ENCODE measurements at places on chromosomes 4 and X. TPM values are rescaled to one million over a fixed set of nuclear protein-coding genes. Genes with fewer than 3 reads are reported as not detected.

DNA sequence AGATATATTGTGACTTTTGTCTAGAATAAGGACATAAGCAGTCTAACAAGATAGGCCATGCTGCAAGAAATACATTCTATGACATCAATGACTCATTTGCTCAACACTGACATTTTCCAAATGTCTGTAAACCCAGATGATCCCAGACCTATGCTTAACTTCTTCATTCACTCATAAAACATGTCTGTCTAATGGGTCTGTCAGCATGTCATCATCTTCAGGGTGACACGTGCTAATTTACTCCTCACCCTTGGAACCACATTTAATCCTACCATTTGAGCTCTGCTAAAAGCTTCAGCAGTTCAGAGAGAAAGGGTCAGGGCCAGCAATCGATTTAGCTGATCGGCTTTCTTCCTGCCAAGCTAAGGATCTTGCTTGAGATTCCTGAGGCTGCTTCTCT lies 109.4 kb upstream of the MAP3K15 start:
- no peak for DNase-seq

- DNase-seq = no peak
Measured at GRCh38 chr4:171025343-171025742, 787.9 kb upstream of the GALNTL6 start.

The TMEM184C gene
- 36.6 TPM for total RNA-seq

DNA sequence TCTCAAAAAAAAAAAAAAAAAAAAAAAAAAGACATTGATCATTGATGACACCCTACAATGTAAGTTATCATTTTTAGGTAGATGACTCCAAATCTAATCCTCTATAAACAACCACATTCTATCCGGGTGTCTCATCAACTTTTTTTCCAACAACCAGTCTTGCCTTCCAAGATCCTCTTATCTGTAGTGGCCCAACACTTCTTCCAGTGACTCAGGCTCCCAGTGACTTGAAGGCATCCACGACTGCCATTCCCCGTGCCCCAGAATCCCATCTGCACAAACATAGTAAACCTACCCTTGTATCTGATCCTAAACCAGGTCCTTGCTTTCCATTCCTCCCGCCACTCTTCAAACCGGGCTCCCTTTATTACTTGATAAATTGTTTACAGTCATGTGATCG lies 15.6 kb upstream of the TSPAN5 start:
- DNase-seq = no peak

GRCh38 chrX:93528917-93529316 lies 144.5 kb downstream of the NAP1L3 start:
- DNase-seq = no peak

GRCh38 chrX:100850317-100850716 lies 23.8 kb downstream of the NOX1 start:
- DNase-seq = no peak

DNA sequence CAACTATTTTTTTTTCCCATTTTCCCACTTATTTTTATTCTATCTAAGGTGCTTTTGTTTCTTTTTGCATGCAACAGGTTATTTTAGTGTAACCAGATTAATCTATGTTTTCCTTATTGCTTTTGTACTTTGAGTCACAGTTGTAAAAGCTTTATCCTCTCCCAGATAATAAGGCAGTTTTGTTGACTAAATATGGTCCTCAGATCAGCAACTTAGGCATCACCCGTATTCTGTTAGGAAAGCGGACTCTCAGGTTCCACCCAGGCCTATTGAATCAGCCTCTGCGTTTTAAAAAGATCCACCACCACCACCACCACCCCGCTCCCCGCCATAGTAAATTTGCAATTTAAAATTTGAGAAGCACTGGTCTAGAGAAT lies 58.6 kb upstream of the USP9X start:
- no peak for DNase-seq

DNA sequence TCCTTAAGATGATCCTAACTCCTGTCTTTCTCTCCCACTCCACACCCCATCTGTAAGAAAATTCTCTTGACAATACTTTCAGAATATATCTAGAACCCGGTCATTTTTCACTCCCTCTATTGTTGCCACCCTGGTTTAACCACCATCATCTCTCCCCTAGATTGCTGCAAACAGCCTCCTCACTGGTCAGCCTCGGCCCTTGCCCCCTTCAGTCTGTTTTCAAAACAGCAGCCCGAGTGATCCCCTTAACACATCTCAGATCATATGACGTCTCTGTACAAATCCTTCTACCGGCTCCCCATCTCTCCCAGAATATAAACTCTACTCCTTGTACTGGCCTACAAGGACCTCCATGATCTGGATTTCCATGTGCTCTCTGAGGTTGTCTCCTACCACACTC lies 35.2 kb upstream of the F9 start:
- DNase-seq = no peak

- DNase-seq = no peak
Measured at GRCh38 chr4:159003420-159004253, 99.2 kb upstream of the RAPGEF2 start.

DNA sequence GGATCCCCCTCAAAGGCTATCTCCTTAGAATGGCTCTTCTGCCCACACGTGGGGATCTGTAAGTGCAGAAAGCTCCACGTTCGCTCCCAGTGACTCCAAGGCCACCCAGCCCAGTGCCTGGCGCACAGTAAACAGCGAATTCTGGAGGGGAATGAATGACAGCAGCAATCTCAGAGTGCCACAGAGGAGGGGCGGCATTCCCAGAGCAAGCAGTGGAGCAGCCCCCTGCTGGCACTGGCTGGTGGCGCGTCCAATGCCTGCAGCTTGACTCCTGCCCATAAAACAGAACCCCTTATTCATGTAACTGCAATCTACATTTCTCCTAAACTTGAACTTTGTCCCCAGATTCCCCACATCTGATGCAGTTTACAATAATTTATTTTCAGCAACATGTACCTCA lies 6.9 kb upstream of the HELT start:
- DNase-seq = peak; percentile 58

- no peak for DNase-seq
Measured at GRCh38 chr4:76585272-76585671, 150.2 kb downstream of the SHROOM3 start.

The THOC2 gene
- total RNA-seq = 91.1 TPM

DNA sequence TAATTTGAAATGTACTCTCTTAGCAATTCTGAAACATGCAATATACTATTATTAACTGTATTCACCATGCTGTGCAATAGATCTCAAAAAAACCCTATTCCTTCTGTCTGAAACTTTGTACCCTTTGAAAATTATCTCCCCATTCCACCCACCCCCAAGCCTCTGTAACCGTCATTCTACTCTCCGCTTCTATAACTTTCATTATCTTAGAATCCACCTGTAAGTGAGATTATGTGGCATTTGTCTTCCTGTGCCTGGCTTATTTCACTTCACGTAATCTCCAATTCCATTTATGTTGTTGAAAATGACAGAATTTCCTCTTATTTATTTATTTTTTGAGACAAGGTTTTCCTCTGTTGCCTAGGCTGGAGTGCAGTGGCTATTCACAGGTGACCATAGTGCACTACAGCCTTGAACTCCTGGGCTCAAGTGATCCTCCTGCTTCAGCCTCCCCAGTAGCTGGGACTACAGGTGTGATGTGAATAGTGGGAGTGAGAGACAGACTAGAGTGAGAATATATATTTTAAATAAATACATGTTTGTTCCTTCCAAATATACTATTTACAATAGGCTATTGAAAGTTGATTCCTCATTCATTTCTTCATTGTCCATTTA lies 30.5 kb downstream of the VSIG4 start:
- DNase-seq = no peak

The PNCK gene
- 9.4 TPM for total RNA-seq

The GPC4 gene
- 21.1 TPM for total RNA-seq

The SPP1 gene
- 14.2 TPM for total RNA-seq

The NLRP2B gene
- total RNA-seq = not detected

Measured in neural crest cell (in vitro differentiated cells).